Gastroesophageal sphincter (tissue), 4 donors: ENCODE measurements at places on chromosomes 5 and 9. TPM values are rescaled to one million over a fixed set of nuclear protein-coding genes. Genes with fewer than 3 reads are reported as not detected.

Gene HTR4
- total RNA-seq, result not detected

Gene EFNA5
- 9.2 TPM for total RNA-seq

Gene C6
- 9.2 TPM for total RNA-seq

Gene IL31RA
- 0.13 TPM for total RNA-seq

Gene FAM200C
- 7.2 TPM for total RNA-seq

Gene SV2C
- total RNA-seq, result 0.23 TPM

Gene PGM5
- 719 TPM for total RNA-seq

Gene ANKDD1B
- 0.20 TPM for total RNA-seq

Gene PCDHGB5
- total RNA-seq, result 10.4 TPM

Gene ZNF879
- total RNA-seq, result 6.1 TPM

Gene PDLIM4
- total RNA-seq, result 99.9 TPM

Gene INSL4
- not detected for total RNA-seq

Gene N4BP3
- total RNA-seq, result 4.8 TPM

Gene SLCO6A1
- not detected for total RNA-seq

Gene SPATA6L
- total RNA-seq, result 0.69 TPM

Gene ANKRD31
- total RNA-seq, result 0.27 TPM

Gene SPINK4
- total RNA-seq, result not detected

Gene HACD4
- total RNA-seq, result 17.7 TPM

Gene ADGRV1
- total RNA-seq, result 0.16 TPM

Gene ERAP2
- total RNA-seq, result 8.9 TPM

Gene EIF4E1B
- not detected for total RNA-seq

Gene ANKRD18B
- total RNA-seq, result not detected

Gene GPR107
- total RNA-seq, result 29.9 TPM

Gene PPP3R2
- not detected for total RNA-seq

Gene IL4
- not detected for total RNA-seq

Gene SPATA31C1
- not detected for total RNA-seq

Gene GOLGA1
- 42.5 TPM for total RNA-seq

Gene FST
- 0.93 TPM for total RNA-seq

Gene BRINP1
- total RNA-seq, result not detected

Gene PAEP
- not detected for total RNA-seq

Gene ADAM19
- 19.3 TPM for total RNA-seq

Gene MED27
- total RNA-seq, result 13.2 TPM

Gene DAP
- total RNA-seq, result 41.9 TPM
